ENCODE measurements at places on chromosomes 6 and 20.

GRCh38 chr6:42993445-42993844 lies 9.1 kb downstream of the PPP2R5D start:
- DNase-seq = no peak

- DNase-seq = no peak
Measured at GRCh38 chr6:32803416-32803815, 13.4 kb downstream of the HLA-DOB start.

DNA sequence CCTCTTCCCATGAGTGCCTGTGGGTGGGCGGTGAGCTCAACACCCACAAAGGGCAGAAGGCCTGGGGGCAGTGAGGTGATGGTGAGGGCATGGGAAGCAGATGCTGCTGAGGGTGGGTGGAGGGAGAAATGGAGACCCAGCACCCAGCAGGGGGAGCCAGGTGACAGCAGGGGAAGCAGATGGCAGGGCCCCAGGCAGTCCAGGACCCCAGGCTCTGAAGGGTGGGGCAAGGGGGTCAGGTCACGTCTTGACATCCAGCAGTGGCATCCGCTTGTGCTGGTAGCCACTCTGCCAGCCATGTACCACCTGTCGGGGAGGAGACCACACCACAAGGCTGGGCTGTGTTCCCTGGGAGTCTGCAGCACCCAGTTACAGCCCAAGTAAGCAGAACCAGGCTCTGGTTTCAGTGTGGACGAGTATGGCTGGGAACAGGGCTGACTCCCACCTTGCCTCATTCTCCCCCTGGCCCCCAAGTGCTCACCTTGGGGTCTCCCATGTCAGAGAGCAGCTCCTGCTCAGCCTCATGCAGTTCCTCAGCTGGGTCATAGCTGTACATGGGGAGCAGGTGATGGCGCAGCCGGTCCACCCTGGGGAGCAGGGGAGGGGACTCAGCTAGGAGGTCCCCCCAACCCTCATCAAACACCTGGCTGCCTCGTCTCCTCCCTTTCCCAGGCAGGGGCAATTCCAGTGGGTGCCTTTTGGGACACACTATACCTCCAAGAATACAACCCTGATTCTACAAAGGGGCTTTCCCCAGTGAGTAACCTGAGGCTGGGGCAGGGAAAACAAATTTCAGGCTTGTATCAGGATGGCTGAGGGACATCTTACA lies 2.0 kb downstream of the SMIM29 start:
- DNase-seq = no peak

- DNase-seq = no peak
Measured at GRCh38 chr6:7445885-7446461, 56.4 kb downstream of the RIOK1 start.

DNA sequence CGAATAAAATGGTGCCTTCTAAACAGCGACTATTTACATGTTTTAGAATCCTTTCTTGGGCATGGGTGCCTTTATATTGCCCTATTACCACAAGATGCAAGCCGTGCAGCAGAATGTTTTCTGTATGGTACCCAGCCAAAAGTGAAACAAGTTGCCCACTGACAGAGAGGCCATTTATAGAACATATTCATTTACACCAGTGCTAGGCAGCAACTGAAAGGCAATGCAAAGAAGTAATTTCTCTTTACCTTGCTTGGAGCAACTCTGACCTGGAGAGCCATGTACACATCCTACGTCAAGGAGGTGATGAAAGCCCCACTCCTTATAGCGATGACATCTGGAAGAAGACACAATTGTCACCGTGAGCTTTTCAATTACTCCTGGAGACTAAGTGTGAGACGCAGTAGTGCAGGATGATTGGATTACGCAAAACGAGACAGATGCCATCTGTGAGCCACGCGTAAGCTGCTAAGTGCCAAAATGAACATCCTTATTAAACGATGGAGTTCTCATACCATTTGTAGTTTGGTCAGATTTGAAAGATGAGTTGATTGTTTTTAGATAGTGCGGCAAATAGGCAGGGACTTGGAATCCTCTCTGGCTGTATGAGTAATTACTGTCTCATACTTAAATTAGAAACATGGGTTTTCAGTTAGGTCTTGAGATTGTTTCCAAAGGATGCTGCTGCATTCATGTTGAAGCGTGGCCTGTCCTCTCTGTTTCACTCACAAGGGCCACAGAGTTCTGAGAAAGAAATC lies at the start of gene TMEM244:
Gene TMEM244, minus strand, starts transcription at position 408 of the 758 bp plus-strand sequence. Its CDS starts 127 bp downstream, at position 281.
- no peak for DNase-seq

- DNase-seq = no peak
Measured at GRCh38 chr6:104486035-104486434, 373.7 kb downstream of the HACE1 start.

GRCh38 chr6:107061125-107062020 lies 33.4 kb downstream of the MTRES1 start:
- no peak for DNase-seq

DNA sequence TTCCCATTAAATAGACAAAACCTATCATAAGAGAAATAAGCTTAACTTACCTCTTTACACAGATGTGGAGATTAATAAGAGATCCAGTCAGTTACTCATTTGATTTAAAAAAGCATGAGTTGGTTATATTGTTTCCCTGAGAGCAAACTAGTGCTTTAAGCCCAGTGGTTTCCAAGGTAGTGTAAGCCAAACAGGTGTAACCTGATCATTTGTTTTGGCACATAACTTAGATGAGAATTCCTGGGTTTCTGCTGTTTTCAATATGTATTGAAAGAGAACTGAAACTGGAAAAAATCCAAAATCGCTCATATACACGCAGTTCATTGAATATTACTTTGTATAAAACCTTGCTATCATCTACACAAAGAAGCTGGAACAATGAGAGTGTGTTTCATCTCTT lies 30.5 kb upstream of the SMIM8 start:
- DNase-seq = no peak

GRCh38 chr6:140779991-140780596 lies 1352.6 kb upstream of the GJE1 start:
- DNase-seq = no peak

DNA sequence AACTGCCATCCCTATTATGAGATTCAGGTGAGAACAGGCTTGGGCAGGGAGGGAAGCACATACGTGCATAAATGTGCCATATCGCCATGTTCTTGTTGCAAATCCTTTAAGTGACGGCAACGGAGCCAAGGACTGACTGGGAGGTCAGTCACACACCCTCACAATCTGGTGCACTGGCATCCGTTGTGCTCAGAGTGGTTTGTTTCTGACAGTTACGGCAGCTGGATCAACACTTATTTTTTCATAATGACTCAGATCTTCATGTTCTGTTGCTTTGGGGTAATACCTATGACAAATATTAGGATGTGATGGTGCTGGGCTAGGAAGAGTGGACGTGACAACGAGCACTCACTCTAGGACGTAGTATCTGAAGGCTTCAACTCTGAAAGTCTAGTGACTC lies 56.2 kb upstream of the PREP start:
- no peak for DNase-seq

DNA sequence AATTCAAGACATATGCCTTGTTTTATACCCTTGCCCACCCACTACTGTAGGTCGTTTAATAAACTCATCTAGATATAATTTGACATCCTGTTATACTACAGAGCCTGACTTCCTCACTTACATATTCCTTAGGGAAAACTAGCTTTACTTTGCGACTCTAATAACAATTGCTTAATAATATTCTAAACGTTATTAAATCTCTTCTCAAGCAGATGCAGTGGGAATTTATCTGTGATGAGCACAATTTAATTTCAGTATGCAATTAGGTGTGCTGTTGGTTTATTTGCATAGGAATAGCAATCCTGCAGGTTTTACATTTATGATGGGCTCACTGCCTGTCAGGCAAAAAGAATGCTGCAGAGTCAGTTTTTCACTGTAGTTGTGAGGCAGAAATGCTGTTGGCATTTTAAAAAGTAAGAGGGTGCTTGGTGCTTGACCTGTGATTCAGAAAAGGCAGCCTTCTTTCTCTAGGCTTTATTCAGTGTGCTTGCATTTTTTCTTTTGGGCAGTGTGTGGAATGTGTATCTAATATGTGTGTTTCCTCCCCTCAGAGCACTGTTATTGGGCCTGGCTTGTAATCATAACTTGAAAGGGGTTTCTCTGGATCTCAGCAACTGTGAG lies 152.3 kb upstream of the SCGN start:
- no peak for DNase-seq

GRCh38 chr6:135212020-135212806 lies 31.1 kb downstream of the MYB start:
- no peak for DNase-seq
